ENCODE measurements at places on chromosomes 2 and 18.

DNA sequence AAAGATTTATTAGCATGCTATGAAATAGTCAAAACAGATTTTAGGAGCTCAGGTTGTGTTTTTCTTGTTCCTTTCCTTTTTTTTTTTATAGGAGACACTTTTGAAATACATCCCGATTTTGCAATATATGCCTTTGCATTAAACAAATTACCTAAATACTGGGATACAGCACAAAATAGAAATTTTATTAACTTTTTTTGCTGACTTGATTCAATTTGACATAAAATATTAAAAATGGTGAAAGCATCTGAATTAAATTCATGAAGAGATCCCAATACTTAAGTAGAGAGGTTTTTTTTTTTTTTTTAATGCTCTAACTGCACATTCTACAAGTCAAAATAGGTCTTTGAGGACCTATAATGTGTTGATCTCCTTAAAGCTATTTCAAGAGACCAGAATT, 939.5 kb upstream of the CHAC2 start:
- DNase-seq = no peak

GRCh38 chr18:71398531-71398930, 1109.7 kb downstream of the SOCS6 start:
- no peak for DNase-seq

- no peak for DNase-seq
Observed at GRCh38 chr18:58726671-58727070, 55.4 kb downstream of the MALT1 start.

- DNase-seq = no peak
Observed at GRCh38 chr2:98012561-98012991, 16.8 kb upstream of the TMEM131 start.

DNA sequence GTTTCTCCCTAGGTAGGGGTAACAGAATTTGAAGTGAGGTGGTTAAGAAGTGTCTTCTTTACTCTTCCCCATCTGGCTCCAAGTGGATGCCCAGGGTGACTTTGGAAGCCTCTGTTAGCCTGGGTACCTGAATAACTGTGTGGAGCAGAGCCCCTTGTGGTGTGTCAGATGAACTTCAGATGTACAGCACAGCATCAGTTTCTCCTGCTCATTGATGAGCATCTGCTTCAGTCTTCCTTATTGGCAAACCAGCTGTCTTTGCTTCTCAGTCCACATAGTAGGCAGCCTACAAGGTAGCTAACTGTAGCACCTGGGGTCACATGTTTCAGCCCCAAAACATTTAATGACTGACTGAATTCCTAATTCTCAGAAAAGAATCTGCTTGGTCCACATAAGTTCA, 56.2 kb upstream of the ATP8B1 start:
- no peak for DNase-seq

GRCh38 chr18:28176948-28177827, at the start of gene CDH2:
TSS of gene CDH2 (minus strand) at chr18:28177130. CDS start at chr18:28177022, 108 bp downstream.
- DNase-seq = no peak

- no peak for DNase-seq
Observed at GRCh38 chr18:4211111-4211837, 243.8 kb downstream of the DLGAP1 start.

GRCh38 chr2:8566774-8567468, 114.9 kb upstream of the ID2 start:
- no peak for DNase-seq
